ENCODE measurements at places on chromosomes 11 and 22.
A peak's percentile ranks its signal among the peaks of the same experiment; 100 is the strongest.

GRCh38 chr11:80383655-80384054, 942.8 kb upstream of the TENM4 start:
- DNase-seq: no peak

GRCh38 chr11:23755769-23756168, 741.1 kb upstream of the LUZP2 start:
- DNase-seq: no peak

DNA sequence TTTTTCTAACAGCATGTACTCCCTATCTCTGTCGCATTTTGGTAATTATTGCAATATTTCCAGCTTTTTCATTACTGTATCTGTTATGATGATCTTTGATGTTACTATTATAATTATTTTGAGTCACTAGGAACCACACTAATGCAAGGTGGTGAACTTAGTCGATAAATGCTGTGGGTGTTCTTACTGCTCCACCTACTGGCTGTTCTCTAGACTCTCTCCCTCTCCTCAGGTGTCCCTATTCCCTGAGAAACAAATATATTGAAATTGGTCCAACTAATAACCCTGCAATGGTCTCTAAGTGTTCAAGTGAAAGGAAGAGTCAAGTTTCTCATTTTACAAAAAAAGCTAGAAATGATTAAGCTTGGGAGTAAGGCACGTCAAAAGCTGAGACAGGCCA, 10.5 kb downstream of the ARL14EP start:
- DNase-seq: peak; percentile 11

GRCh38 chr11:9852465-9852864, 188.6 kb downstream of the SWAP70 start:
- DNase-seq: no peak

GRCh38 chr11:101082813-101083212, 46.8 kb downstream of the PGR start:
- DNase-seq: no peak

DNA sequence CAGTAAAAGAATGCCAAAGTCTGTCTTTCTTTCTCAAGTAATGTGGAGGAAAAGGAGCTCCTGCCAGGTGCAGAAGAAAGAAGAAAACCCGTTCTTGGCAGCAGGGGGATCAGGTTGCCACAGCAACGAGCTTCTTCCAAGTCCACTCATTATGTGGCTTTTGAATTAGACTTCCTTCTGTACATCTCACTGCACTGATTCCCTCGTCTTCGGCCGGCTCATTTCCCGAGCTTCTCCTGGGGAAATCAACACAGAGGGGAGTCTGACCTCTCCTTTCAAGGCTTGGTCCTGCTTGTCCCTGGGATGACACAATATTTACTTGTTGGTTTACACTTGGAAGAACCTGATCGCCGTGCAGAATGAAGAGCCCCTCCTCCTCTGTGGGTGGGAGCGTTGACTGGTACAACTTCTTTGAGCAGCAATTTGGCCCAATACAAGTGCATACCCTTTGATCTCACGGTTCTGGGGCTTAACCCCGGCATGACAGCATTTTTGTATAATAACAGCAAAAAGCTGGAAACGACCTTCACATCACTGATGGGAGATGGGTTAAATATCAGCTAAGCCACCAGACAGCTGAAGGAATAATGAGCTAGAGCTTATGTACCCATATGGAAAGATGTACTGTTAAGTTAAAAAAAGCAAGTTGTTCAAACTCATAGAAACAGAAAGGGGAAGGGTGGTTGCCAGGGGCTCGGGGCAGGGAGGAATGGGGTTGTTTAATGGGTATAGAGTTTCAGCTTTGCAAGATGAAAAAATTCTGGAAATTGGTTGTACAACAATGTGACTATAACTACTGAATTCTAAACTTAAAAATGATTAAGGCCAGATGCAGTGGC, 35.4 kb downstream of the MCHR1 start:
- no peak for DNase-seq

- DNase-seq: no peak
These were observed 68.3 kb upstream of the CLDN5 start for GRCh38 chr22:19592464-19592863.

All from HTR-8/SVneo (cell line).